Dermis blood vessel endothelial cell (primary cell): ENCODE measurements at places on chromosomes 6 and 20. TPM values are rescaled to one million over a fixed set of nuclear protein-coding genes. Genes with fewer than 3 reads are reported as not detected.

The C20orf202 gene
- total RNA-seq = not detected in 2 replicates

The NOX3 gene
- not detected in 2 replicates for total RNA-seq

The PAX1 gene
- not detected in 2 replicates for total RNA-seq

The GPX5 gene
- total RNA-seq = not detected in 2 replicates

The KCNQ5 gene
- total RNA-seq = not detected in 2 replicates

The IL20RA gene
- 0.51 and 0.79 TPM in 2 replicates for total RNA-seq

The CHRNA4 gene
- total RNA-seq = not detected in 2 replicates
